ENCODE measurements at places on chromosomes 2 and 18.

DNA sequence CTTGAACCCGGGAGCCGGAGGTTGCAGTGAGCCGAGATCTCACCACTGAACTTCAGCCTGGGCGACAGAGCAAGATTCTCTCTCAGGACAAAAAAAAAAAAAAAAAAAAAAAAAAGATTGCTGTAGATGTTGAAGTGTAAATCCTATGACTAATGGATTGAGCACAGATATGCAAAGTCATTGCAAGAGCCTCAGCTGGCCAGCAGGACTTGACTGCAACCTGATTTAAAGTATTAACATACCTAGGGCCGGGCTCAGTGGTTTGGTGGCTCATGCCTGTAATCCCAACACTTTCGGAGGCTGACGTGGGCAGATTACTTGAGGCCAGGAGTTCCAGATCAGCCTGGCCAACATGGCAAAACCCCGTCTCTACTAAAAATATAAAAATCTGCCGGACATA lies 103.4 kb upstream of the MSH2 start:
- no peak for DNase-seq

- DNase-seq: no peak
Measured at GRCh38 chr2:108316033-108316432, 27.3 kb downstream of the SULT1C2 start.

GRCh38 chr18:62670573-62670972 lies 44.8 kb upstream of the PHLPP1 start:
- no peak for DNase-seq

DNA sequence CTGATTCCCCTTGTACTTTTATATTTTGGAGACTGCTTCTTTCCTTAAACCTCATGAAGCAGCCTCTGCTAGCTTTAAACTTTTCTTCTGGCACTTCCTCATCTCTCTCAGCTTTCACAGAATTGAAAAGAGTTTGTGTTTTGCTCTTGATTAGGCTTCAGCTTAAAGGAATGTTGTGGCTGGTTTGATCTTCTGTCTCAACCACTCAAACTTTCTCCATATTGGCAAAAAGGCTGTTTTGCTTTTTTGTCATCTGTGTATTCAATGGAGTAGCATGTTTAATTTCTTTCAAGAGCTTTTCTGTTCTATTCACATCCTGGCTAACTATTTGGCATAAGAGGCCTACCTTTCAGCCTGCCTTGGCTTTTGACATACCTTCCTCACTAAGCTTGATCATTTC lies 36.3 kb upstream of the MSTN start:
- no peak for DNase-seq

GRCh38 chr2:39435741-39436591 lies 1.1 kb downstream of the MAP4K3 start:
- peak; percentile 51 for DNase-seq

- DNase-seq: no peak
Measured at GRCh38 chr2:240792629-240793312, 27.2 kb downstream of the KIF1A start.

GRCh38 chr2:122186761-122187222 lies 431.3 kb downstream of the TSN start:
- DNase-seq: no peak

- DNase-seq: no peak
Measured at GRCh38 chr2:227324642-227324994, 433 bp upstream of the MFF start.

GRCh38 chr2:241703032-241703604 lies 1.3 kb downstream of the ING5 start:
- DNase-seq: no peak

- DNase-seq: no peak
Measured at GRCh38 chr2:2114707-2115245, 216.3 kb downstream of the MYT1L start.

DNA sequence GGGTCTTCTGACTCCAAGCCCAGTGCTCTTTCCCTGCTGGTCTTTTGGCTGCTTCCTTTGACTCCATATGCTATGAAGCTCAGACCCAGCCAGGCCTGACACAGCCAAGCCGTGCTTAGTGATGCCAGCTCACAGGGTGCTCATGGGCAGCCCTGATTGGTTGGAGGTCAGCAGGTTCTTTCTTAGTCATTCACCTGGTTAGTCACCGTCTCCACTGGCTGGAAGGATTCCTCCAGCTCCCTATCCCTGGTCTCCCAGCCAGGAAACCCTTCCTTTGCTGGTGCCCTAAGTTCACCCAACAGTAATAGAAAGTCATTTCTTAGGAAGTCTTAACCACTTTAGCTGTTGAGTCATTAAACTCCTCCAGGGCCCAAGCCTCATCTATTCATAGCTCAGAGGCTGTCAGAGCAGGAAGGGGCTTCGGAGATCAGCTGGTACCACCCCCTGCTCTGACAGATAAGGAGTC lies 3.9 kb downstream of the KCNK3 start:
- DNase-seq: no peak

- DNase-seq: no peak
Measured at GRCh38 chr2:98378901-98379300, 32.6 kb downstream of the CNGA3 start.

- DNase-seq: no peak
Measured at GRCh38 chr2:147082850-147083522, 761.8 kb upstream of the ACVR2A start.

- no peak for DNase-seq
Measured at GRCh38 chr18:42925036-42925435, 190.4 kb downstream of the RIT2 start.

GRCh38 chr2:160266037-160266551 lies 66.0 kb upstream of the ITGB6 start:
- no peak for DNase-seq

- no peak for DNase-seq
Measured at GRCh38 chr2:88671786-88672427, 19.6 kb upstream of the RPIA start.

DNA sequence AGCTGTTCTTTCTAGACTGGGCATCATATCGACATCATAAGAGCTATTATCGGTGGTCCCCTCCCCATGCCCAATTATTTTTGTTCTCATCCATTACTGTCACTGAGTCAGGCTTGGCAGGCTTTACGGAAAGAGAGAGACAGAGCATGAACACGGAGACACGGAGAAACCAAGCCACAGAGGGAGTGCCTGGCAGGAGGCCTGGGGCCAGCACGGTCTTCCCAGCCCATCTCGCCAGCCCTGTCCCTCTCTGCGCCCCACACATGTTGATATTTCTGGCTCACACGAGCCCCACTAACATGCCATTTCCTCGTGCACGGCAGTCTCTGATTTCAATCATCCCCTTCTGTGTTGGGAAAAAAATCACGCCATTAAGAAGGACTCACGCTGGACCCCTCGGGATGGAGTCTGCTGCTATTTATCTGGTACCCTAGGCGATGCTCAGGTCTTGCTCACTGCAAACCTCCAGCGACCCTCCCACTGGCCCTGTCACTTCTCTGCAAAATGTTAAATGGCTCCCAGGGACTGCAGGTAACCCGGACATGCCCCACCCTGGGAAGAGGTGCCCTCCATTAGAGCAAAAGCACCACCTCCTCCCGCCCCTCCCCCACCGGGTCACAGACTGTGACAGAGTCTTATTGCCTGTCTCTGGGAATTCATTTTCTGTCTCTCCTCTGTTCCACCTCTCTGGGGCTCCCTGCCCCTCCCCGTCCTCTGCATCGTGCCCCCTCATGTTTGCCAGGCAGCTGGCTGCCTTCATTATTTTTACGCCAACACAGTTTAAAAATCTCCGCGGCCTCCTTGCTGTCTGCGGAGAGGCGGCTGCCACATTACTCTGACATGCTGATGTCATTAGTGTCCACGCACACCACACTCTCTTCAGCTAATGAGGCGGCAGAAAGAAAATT lies 40.1 kb upstream of the GBX2 start:
- DNase-seq: no peak

DNA sequence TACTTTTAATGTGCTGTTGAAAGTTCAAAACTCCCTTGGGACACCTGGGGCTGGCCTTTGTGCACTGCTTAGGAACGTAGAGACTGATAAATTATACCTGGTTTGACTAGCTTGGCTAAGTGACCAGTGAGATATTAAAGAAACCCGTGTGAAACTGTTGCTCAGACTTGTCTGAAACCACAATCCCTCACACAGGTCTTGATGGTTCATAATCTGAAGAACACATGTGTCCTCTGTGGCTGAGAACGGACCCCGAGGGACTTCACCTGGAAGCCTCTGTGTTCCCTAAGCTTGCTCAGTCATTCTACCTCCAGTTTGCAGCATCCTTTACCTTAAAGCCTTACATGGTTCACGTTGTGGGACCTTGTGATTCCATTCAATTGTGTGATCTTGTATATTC lies 218.8 kb downstream of the CBLN2 start:
- DNase-seq: no peak

- DNase-seq: no peak
Measured at GRCh38 chr18:5104246-5104645, 92.8 kb downstream of the AKAIN1 start.

DNA sequence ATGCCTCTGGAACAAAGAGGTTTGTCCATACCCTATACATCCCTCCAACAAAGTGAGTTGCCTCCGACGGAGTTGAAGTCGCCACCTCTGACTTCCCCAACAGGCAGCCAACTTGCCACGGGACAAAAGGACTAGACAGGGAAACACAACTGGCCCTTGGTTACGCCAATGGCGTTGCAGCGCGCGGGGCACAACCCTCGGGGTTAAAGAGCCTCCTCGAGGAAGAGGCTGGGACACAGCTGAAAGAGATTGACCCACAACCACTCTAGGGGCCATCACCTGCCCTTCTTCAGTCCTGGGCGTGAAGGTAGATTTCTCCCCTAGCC lies 545 bp downstream of the GTF3C2 start:
- peak; percentile 44 for DNase-seq

DNA sequence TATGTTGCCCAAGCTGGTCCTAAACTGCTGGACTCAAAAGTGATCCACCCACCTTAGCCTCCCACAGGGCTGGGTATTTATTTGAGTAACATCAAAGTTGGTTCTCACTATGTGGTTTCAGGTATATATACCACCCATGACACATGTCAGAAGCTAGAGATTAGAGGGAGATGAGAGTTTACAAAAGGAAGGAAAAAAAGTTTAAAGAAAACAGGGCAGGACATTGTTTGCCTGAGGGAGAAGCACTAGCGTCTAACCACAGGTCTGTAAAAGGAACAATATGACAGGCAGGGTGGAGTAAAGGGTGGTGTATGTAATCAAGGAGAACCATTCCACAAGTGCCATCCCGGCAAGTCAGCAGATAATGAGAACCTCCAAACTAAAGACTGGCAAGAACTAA lies 8.5 kb downstream of the CEP76 start:
- no peak for DNase-seq

Measured in hypothalamus (tissue), 51 donors.